ENCODE measurements at places on chromosomes 16 and 17. TPM values are rescaled to one million over a fixed set of nuclear protein-coding genes. Genes with fewer than 3 reads are reported as not detected.

DNA sequence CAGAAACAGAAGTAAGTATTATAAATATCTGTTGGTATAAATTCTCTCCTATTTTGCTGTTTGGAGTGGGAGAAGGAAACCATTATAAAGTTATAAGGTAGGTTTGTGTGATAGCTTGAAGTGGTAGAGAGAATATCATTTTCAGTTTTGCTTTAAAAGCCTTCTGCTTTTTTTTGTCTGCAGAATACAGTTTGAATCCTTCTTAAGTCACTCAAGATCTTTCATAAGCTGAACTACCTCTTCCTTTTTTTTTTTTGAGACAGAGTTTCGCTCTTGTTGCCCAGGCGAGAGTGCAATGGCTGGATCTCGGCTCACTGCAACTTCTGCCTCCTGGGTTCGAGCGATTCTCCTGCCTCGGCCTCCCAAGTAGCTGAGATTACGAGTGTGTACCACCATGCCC, 9.0 kb downstream of the ATAD5 start:
- DNase-seq: no peak

DNA sequence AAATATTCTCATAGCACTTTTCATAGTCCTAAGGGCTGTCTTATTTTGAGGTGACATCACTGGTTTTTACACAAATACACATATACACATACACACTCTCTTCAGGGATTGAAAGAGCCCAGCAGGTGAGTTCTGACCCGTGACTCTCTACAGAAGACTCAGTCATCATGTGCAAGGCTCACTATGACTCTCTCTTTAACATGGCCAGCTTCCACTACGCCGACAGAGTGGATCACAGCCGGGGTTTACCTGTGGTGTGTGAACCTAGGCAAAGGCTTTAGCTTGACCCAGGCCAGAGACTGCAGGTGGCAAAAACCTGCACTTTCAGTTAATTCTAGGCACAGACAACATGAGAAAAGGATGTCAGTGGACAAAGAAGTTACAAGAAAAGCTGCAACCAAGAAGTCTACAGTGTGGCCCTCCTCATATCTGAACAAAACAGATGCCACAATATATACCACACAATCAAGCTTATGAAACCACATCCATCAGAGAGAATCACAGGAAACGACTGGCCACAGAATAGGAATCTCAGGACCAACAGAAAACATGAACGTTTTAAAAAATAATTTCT, 56.5 kb downstream of the CYTH1 start:
- DNase-seq: no peak

- DNase-seq: no peak
Measured at GRCh38 chr16:59410451-59410850, 676.3 kb upstream of the GOT2 start.

DNA sequence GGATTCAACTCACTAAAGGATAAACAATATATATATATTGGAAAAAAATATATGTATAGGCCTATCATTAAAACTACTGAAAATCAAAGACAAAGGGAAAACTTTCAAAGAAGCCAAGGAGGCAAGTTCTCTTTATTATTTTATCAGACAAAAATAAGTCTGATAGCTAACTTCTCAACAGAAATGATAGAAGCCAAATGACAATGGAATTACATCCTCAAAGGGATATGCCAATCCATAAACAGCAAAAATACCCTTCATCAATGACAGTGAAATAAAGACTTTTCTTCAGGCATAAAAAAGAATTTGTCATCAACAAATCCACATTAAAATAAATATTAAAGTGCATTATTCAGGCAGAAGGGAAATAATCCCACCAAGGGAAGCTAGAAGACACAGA, 393.4 kb downstream of the ZFHX3 start:
- no peak for DNase-seq

Gene CCL5
- polyA plus RNA-seq: 1.4 TPM

DNA sequence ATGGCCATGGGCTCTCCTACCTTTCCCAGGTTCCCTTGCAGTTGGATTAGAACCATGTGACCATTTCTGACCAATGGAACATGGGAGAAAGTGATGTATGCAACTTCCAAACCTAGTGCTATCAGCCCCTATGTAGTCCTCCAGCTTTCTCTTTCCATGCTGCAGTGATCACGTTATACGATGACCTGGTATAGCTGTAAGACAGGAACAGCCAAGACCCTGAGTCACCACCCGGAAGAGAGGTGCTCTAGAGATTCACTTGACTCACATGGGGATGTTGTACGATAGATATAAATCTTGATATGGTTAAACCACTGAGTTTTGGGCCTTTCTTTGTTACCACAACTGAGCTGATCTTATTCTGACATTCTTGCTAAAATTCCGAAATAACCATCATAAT, 65.1 kb downstream of the NOG start:
- DNase-seq: no peak

- DNase-seq: no peak
Measured at GRCh38 chr17:69336580-69336979, 9.6 kb upstream of the ABCA5 start.

Data from renal pelvis (tissue), 12 donors.